Psoas muscle (tissue), 8 donors: ENCODE measurements at places on chromosomes 5 and 9. TPM values are rescaled to one million over a fixed set of nuclear protein-coding genes. Genes with fewer than 3 reads are reported as not detected.

GRCh38 chr9:112669326-112669725, 48.6 kb downstream of the INIP start:
- no peak for DNase-seq

Gene TRAPPC13
- 19.6 TPM for polyA plus RNA-seq

GRCh38 chr5:134625559-134625958, 7.1 kb downstream of the SAR1B start:
- DNase-seq = no peak

GRCh38 chr9:119268985-119269384, 100.2 kb downstream of the BRINP1 start:
- no peak for DNase-seq

- DNase-seq = no peak
These were observed 161.6 kb downstream of the TMEM38B start for GRCh38 chr9:105855987-105856386.

DNA sequence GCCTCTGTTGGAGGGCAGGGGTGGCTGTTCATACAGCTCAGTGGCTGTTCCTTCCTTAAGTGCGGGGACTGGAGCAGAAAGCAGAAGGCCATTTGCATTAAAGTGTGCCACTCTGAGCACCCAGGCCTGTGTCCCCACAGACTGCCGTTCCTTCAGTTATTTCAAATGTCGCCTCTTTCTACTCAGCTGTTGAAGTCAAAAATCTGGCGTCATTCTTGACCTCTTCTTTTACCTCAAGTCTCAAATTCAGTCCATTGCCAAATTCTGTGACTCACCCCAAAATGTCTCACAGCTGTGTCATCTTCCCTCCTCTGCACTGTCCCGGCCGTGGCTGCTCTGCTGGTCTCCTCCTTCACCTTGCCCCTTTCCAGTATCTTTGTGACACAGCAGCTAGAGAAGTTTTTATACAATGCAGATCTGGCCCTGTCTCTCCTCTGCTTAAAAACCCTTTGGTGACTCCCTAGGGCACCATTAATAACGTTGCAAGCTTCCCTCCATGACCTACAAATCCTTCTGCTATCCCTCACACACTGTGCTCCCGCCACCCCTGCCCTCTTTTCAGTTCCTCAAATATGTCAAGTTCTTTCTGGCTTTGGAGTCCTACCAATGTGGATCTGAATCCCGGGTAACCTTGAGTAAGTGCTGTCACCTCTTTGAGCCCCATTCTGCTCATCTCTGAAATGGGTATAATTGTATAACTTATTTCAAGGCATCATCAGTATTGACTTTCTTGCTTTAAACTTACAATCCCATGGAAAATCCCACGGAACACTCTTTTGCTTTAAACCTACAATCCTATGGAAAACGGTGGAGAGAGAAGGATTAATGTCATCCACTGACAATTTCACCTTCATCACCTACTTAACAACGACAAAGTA, 98.3 kb upstream of the BOD1 start:
- DNase-seq = peak; percentile 66
